Activated effector memory CD4-positive, alpha-beta T cell treated with Interleukin-2 at 50 U/mL for 16 hours (primary cell): ENCODE measurements at places on chromosomes 5 and 9.

GRCh38 chr9:31144614-31145013, 1239.8 kb upstream of the ACO1 start:
- no peak for DNase-seq

DNA sequence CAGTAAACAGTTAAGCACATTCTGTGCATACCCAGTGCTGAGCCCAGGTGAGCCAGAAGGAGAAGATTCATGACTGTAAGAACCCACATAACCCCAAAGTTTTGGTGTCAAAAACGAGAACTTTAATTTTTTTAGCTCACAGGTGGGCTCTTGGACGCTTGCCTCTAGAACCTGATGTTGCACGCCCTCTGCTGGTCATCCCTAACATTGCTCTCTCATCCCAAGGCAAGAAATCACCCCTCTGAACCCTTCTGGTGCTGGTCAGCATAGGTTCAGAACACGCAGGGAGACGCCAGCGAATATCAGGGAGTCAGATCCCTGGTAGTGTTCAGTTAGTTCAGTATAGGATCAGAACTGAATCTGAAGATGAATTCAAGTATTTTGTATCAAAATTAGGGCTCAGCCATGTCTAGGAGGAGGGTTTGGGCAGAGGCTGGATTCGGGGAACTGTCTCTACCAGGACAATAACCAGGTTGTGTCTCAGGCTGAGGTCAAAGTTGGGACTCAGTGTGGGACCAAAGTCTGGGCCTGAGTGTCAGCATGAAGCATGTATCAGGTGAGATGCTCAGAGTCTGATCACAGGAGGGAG, 4.1 kb upstream of the DNAJB5 start:
- peak; percentile 25 for DNase-seq

DNA sequence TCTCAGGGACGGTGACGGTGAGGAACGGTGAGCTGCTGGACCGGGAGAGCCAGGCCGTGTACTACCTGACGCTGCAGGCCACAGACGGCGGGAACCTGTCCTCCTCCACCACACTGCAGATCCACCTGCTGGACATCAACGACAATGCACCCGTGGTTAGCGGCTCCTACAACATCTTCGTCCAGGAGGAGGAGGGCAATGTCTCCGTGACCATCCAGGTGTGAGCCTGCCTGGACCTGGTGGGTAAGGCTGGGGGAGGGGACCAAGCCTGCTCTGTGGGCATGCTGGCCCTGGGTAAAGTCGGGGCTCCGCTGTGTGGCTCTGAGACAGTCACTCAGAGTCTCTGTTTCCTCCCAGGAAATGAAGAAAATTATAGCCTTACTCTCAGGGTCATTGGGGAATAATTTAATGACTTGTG, 29.3 kb downstream of the CDHR2 start:
- peak; percentile 22 for DNase-seq

GRCh38 chr5:139747583-139748504, 47.8 kb upstream of the PSD2 start:
- DNase-seq = peak; percentile 9

GRCh38 chr5:55671975-55672374, 40.1 kb downstream of the SLC38A9 start:
- no peak for DNase-seq

- DNase-seq = no peak
These were observed 94.4 kb upstream of the ITGA1 start for GRCh38 chr5:52693280-52693679.

- DNase-seq = no peak
These were observed 970.6 kb upstream of the CDH18 start for GRCh38 chr5:20958641-20959040.

GRCh38 chr9:104903609-104904008, 24.3 kb downstream of the ABCA1 start:
- DNase-seq = no peak

- no peak for DNase-seq
These were observed 40.2 kb upstream of the PALM2AKAP2 start for GRCh38 chr9:109739760-109740159.

DNA sequence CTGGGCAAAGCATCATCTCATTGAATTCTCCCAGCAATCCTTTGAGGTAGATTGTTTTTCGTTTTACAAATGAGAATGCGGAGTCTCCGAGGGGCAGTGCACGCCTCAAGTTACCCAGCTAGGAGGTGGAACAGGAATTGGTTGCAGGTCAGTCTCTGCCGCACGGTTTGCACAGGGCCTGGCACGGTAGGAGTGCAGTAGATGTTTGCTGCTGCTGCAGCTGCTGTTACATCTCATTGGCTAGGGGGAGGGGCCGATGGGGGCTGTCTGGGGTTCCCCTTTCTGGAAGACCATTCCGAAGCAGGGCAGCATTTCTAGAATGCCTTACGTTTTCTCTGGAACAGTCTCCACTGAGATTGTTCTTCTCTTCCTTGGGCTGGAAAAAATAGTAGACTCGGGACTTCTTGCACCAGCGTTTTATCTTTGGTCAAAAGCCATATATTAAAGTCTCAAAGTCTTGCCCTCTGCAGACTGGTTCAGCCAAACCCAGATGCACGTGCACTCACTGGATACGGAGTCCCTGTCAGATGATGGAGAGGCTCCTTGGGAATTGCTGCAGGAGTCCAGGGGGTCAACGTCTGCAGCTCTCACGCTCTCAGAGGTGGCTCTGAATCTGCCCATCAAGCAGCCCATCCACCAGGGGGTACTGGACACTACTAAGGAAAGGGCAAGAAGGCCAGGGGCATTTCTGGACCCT, 1.2 kb downstream of the USP20 start:
- DNase-seq = no peak

- DNase-seq = no peak
These were observed 271.3 kb downstream of the KIAA0825 start for GRCh38 chr5:94347130-94347529.

- DNase-seq = no peak
These were observed 528.2 kb upstream of the C9orf72 start for GRCh38 chr9:28101509-28101908.

GRCh38 chr9:18855656-18856055, 177.4 kb downstream of the SAXO1 start:
- DNase-seq = no peak

- DNase-seq = no peak
These were observed 135.1 kb downstream of the GADD45G start for GRCh38 chr9:89739916-89740315.

GRCh38 chr9:75960551-75960950, 70.1 kb downstream of the PCSK5 start:
- no peak for DNase-seq

- no peak for DNase-seq
These were observed 55.1 kb upstream of the NFIB start for GRCh38 chr9:14369011-14369410.

DNA sequence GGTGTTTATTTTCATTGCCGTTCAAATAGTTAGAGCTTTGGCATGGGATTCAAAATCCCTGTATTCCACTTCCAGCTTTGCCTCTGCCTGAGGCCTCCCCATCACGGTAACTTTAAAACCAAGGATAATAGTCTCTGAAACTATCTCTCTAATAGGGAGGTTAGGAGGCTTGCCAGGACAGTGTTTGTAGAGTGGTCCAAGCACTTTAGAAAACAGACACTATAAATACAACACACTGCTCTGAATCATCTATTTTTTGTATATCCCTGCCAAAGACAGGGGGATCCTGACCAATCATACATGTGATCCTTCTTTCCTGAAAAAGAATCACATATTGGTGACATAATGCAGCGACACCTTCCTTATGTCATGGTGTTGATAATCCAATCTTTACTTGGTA, 326.8 kb downstream of the BNC2 start:
- no peak for DNase-seq

DNA sequence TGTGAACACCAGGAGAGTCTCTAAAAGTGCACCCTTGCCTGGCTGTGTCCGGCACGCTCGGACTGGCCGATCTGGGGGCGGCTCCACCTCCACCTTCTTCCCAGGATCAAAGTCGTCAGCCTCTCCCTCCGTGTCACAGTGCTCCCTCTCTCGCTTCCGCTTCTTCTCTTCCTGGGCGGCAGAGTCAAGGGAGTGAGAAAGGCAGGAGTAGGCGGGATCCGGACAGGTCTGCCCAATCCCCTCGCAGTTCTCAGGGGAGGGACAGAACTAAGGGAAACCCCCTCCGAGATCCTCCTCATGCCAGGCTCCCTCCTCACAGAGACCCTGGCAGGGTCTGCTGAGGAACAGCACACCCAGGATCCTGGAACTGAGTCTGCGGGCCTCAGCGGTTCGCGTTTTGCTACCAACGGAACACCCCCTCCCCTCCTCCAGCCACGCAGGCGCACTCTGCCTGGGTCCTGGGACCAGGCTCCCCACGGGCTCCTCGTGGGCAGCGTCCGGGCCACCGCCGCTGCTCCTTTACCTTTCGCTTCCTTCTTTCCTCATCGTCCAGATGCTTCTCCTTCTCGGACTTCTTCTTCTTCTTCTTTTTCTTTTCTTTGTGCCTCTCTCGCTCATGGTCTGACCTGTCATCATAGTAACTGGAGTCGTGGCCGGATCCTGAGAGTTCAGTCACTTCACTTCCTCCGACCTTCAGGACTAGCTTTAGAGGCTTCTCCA, 1.3 kb downstream of the BRD9 start:
- DNase-seq = no peak

- no peak for DNase-seq
These were observed 820 bp downstream of the FBP1 start for GRCh38 chr9:94638335-94639060.

DNA sequence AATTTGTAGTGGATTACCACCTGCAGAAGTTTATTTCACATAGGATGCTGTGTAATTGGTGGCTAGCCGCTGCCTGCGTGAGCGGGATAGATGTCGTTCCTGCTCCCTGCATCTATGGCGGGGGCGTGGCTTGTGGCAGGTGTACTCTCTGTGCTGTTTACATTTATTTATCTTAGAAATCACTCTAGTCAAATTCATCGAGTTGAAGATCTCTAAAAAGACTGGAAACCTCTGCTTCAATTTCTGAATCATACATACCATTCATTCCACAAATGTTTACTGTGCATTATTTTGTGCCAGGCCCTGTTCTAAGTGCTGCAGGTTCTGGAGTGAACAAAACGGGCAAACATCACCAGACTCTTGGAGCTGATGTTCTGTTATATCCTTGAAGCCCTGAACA, 11.9 kb downstream of the ROPN1L start:
- no peak for DNase-seq

- no peak for DNase-seq
These were observed 732.7 kb downstream of the SEMA5A start for GRCh38 chr5:8813180-8813579.

- DNase-seq = no peak
These were observed 73.5 kb downstream of the ZNF618 start for GRCh38 chr9:113949571-113950078.

DNA sequence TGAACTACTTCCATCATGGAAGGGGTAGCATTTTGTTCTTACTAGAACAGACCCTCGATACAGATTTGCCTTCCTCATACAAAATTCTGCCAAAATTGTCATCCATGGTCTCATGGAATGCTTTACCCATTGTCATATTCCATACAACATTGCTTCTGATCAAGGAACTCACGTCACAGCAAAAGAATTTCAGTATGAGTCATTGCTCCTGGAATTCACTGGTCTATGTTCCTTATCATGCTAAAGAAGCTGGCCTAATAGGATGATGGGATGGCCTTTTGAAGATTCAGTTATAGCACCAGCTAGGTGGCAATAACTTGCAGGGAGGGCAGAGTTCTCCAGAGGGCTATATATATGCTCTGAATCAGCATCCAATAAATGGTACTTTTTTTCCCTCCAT, 18.2 kb upstream of the FNIP1 start:
- no peak for DNase-seq

GRCh38 chr5:173315495-173316338, 12.5 kb downstream of the STC2 start:
- DNase-seq = no peak

GRCh38 chr5:83222906-83223305, 145.6 kb downstream of the XRCC4 start:
- no peak for DNase-seq

DNA sequence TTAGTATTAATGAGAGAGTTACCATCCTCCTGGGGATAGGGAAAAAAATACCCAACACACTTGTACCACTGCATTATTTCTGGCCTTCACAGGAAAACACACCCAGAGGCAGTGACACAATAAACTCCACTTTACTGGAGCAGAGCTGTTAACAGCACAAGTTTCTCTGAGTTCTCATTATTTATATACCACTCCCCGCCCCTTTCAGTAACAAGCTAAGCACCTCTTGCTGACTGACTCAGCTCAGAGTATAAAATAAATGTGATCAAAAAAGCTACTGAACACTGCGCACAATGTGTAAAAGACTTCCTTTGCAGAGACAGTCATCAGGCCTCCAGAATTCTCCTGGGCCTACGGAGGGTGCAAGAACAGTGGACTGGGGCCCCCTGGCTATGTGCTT, 21.6 kb downstream of the KLF9 start:
- DNase-seq = no peak

DNA sequence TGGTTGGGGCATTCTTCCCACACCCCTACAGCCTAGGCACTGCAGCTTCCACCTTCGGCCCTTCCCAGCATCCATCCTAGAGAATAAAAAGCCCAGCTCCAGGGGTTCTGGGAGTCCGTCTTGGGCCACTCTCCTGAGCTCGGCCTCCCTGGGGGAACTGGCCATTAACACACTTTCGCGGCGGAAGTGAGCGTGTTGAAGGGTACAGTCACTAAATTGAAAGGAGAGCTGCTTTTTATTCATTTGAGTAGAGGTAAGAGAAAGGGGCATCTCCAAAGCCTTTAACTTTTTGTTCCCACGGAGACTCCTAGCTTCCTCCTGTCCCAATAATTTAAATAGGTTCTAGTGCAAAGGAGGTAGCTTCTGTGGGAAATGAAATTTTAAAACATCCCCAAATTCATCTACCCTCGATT, 31.0 kb upstream of the NFIB start:
- no peak for DNase-seq

- DNase-seq = no peak
These were observed 94.3 kb upstream of the CPEB4 start for GRCh38 chr5:173793648-173794548.

GRCh38 chr5:73290242-73290641, 117.2 kb downstream of the TMEM174 start:
- DNase-seq = no peak

- no peak for DNase-seq
These were observed 20.8 kb downstream of the PLGRKT start for GRCh38 chr9:5416953-5417352.

- DNase-seq = no peak
These were observed 159.1 kb downstream of the FAM114A2 start for GRCh38 chr5:153879596-153879995.
